ENCODE measurements at places on chromosomes 12 and 14.

DNA sequence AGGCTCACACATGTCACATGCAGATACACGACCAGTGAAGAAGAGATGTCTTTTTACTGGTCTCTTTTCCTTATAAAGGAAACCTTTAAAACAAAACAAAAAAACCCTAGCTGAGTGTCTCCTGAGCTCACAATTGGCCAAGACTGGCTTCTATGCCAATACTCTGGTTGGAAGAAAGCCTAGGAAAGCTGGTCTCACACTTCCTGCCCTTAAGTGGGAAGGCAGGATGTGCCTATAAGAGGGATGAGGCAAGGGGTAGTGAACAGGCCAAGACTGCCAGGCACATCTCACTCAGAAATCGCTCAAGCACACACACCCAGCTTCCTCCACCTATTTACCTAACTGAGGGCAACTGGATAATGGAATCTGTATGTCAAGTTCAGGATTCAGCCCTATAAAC, 50.0 kb downstream of the SOCS2 start:
- peak; percentile 14 for DNase-seq

- no peak for DNase-seq
These were observed 10.1 kb downstream of the FOXG1 start for GRCh38 chr14:28776482-28777266.

GRCh38 chr12:23472329-23472971, 477.0 kb downstream of the SOX5 start:
- DNase-seq = no peak

DNA sequence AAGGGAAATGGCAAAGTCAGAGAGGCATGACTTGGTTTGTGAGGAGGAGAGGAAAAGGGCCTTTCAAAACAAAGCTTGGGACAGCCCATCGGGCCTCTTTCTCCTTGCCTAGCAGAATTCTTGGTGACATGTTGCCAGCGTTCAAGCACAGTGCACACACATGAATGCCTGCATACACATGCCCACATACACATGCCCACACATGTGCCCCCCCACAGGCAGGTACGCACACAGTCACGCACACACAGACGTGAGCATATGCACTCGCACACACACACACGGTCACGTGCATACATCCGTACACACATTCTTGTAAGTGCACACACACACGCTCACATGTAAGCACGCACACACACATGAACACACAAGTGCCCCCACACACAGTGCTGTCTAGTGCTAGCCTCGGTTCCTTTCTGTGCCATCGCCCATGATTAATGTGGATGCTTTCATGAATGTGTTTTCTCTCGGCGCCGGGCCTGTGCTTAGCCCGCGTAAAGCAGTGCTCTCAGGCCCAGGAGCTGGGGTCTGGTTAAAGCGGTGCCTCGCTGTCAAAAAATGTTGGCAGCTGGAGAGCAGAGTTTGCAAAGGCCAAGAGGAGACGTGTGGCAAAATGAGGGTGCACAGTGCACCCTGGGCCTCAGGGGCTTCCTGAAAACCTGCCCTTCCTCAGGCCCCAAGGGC, 328.8 kb upstream of the DIO3 start:
- no peak for DNase-seq

- DNase-seq = peak; percentile 36
These were observed 137.2 kb upstream of the DNM1L start for GRCh38 chr12:32541754-32542374.

Measured in endothelial cell of umbilical vein (primary cell).